ENCODE measurements at places on chromosomes 16 and 17. TPM values are rescaled to one million over a fixed set of nuclear protein-coding genes. Genes with fewer than 3 reads are reported as not detected.

Gene SMIM22
- 88.0 TPM for total RNA-seq

Gene AURKB
- 7.0 TPM for total RNA-seq

DNA sequence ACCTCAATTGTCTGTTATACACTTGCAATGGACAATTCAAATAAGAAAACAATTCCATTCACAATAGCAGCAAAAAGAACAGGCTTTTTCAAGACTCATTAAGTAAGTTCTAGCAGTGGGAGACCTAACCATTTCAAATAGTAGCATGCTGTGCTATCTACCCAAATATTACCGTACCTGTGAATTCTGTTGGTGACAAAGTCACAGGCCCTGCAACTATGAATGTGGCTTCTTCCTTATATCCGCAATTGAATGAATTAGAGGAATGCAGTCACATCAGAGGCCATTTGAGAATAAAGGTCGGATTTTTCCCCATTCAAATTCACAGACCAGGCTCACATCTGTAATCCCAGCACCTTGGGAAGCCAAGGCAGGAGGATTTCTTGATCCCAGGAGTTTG, 800 bp upstream of the NME4 start:
- H3K27me3 ChIP-seq = no peaks in the 10 kb centered on the region
- no peaks in the 10 kb centered on the region for H3K36me3 ChIP-seq
- peak overlapping the region; percentile 90 for H3K27ac ChIP-seq

DNA sequence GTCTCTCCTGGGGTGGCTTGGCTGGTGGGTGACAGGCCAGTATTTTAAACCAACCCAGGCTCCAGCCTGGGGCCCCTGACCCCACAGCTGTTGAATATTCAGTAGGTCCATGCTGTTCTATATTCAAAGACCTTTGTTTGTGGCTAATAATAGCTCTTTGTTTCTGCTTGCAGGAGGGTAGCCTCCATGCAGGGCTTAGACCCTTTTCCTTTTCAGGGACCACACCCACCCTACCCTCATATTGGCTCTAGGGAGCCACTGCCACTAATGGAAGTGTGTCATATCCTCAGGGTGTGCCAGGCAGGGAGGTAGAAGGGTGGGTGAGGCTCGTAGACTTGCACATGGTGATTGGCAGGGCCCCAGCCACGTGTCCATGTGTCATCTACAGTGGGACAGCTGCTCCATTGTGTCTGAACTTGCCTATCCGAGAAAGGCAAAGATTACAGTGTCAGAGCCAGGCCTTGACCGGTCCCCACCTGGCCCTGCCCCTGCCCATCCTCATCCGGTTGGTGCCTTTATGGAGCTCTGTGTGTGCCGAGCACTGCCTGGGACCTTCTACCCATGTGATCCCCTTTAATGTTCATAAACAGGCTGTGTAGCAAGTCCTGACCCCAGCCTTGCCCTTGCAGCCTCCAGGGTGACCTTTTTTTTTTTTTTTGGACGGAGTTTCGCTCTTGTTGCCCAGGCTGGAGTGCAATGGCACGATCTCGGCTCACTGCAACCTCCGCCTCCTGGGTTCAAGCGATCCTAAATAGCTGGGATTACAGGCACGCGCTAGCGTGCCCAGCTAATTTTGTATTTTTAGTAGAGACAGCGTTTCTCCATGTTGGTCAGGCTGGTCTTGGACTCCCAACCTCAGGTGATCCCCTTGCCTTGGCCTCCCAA, 22.1 kb downstream of the TMC7 start:
- H3K27me3 ChIP-seq = no peaks in the 10 kb centered on the region
- peaks cover 4% of the 10 kb centered on the region for H3K4me1 ChIP-seq
- H3K4me3 ChIP-seq = no peak overlapping the region
- H3K36me3 ChIP-seq = no peaks in the 10 kb centered on the region
- H3K27ac ChIP-seq = peak overlapping the region; percentile 52

Measured in transverse colon (tissue), 4 donors.